Activated CD8-positive, alpha-beta memory T cell treated with anti-CD3 and anti-CD28 coated beads, Interleukin-2, amount 50 U/mL, for 48 hours (primary cell): ENCODE measurements at places on chromosomes 11 and 22.
A peak's percentile ranks its signal among the peaks of the same experiment; 100 is the strongest.

DNA sequence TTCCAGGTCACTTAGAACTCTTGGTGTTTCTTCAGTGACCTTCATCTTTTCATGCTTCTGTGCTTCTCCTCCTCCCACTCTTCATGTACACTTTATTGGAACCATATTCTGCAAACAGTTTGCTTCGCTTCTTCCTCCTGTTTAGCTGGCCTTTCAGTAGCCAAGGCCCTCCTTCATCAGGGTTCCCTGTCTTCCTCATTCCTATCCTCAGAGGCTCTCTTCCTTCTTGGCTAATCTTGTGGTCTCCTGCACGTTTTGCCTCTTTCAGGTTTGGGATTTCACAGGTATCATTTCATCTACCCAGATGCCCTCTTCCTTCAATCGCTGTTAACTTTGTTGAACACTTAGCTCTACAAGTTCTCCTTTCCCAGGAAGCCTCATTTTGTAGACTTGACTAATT is 66.8 kb downstream of the DEPDC5 start:
- no peak for DNase-seq

- DNase-seq, result no peak
Measured at GRCh38 chr11:124724979-124725718, 14.6 kb upstream of the NRGN start.

DNA sequence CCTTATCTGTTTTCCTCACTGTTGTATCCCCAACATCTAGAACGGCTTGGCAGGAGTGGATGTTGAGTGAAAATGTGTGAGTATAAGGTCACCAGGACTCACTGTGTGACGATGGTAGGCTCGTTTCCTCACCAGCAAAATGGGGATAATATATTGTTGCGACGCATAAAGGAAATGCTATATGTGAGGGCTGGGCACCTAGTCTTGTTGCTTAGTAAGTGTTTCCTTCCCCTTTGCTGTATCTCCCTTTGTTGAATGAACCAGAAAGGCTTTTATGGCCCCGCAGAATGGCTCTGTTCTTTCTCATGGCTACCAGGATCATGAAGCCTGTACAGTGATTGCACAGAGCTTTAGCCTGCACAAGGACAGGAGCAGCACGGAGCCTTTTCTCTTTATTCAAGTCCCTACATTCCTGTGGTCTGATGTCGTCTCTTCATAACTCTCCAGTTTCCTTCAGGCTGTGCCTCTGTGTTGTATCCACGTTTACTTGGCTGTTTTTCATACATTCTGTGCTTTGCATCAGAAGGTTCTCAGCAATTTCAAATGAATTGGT is 5.4 kb downstream of the TNRC6B start:
- no peak for DNase-seq

GRCh38 chr22:39308614-39309363 is 10.6 kb downstream of the RPL3 start:
- DNase-seq, result no peak

DNA sequence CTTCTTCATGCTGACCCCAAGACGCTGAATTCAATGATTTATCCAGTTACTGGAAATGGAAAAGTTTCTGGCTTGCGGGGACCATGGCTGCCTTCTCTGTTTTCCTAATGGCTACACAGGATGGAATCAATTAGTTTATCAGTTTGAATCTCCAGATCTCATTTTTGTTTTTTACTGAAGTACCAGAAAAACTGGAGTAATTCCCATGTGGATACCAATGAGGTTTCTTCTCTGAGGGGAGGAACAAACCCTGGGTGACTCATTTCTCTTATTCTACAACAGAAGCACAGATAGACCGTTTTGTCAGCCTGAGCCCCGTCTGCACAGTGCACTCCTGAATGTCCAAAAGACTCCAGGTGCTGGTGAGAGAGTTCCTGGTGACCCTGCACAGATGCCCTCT is 3.4 kb downstream of the ZNF195 start:
- no peak for DNase-seq

DNA sequence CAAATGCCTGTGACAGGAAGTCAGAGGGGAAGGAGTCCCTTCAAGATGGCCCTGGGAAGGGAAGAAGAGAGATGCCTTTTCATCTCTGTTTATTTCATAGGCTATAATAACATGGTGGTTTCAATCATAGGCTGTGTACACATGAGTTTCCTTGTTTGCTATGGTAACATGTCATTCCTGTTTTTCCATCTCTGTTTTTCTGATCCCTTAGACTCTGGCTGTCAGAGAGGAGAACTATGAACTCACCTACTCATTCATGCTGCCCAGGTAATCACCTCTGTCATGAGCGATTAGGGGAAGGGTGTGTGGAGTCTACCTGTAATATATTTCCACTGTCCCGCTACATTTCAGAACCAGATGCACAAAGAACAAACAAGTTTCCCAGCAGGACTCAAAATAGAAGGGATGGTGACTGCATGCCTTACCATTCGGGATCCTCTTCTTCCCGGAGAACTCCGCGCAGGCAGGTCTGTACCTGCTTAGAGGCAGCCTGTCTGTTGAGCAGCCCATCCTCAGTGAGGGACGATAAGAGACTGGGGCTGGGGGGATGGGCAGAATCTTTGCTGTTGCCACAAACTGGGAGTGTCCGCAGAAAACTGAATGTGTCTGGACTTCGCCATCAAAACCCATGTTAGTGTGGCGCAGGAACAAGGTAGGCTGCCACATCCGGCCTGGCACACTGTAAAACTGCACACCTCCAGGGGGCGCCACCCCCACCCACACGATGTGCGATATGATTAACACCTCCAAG is 7.1 kb upstream of the PEX26 start:
- no peak for DNase-seq

DNA sequence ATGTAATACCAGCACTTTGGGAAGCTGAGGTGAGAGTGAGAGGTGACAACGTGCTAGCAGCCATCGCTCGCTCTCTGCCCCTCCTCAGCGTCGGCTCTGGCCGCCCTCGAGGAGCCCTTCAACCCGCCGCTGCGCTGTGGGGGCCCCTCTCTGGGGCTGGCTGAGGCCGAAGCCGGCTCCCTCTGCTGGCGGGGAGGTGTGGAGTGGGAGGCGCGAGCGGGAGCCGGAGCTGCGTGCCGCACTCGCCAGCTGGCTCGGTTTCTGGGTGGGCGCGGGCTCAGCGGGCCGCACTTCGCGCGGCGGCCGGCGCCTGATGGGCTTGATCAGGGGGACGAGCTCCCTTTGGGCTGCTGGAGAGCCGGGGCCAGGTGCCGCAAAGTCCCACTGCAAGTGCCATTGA is 98.9 kb upstream of the UBASH3B start:
- DNase-seq, result peak; percentile 56

GRCh38 chr22:21943571-21944448 is 8.8 kb downstream of the PPM1F start:
- no peak for DNase-seq

DNA sequence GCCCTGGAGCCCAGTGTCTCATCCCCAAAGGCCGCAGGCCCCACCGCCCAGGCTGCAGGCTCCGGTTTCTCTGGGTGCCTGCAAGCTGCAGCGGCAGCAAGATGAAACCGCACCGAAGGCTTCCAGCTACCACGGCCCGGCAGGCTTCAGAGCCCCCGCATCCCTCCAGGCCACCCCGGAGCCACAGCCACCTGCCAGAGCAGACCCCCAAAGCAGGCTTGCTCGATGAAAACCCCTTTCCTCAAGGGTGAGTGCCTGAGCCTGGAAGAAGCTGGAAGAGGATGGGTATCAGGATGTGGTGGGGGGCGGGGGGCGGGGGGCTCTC is 24.5 kb upstream of the GNB1L start:
- DNase-seq, result peak; percentile 37

DNA sequence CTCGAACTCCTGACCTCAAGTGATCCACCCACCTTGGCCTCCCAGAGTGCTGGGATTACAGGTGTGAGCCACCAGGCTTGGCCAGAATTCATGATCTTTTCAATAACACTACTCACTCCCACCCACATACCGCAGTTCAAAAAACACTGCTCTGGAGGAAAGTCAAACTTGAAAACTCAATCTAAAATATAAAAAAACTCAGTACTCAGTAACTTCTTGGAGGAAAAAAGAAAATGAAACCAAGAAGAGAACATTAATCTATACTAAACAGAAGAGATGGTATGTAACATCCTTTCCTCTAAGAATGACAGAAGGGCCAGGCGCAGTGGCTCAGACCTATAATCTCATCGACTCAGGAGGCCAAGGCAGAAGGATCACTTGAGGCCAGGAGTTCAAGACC is 58.3 kb downstream of the MRTFA start:
- DNase-seq, result no peak

DNA sequence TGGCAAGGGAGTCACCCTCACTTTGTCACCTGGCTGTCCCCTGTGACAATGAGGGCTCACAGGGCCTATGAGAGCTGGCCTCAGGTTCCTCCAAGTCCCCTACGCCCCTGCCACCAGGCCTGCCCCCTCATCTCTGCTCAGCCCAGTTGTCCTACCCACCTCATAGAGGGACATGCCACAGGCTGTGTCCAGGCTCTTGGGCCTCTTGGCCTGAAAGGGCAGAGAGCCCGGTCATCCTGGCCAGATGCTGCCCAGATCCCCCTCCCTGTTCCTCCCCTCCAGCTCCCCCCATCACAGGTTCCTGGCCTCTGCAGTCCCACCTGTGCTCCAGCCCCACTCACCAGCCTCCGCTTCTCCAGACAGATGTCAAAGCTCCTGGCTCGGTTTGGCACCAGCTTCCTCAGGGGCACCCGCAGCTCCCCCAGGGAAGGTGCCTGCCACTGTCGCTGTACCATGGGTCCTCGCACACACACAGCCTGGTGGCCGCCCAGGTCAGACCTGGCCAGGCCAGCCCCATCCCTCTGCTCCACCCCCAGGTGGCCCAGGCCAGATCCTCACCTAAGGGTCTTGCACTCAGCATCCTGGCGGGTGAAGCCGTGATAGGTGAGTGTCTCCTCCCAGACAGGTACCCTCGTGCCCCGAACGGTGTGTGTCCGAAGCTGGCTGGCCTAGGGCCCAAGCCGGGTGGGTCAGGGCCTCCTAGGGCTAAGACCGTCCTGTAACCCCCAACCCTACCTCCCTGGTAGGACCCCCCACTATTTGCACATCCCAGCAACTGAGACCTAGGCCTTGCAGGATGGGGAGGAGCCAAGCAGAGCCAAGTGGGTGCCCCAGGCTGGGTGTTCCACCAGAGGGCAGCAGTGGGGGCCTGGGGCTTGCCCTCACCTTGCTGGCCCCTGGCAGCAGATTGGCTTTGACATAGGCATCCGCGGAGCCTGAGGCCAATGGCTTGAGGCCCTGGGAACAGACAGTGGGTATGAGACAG is 8.3 kb downstream of the NDUFV1 start:
- peak; percentile 86 for DNase-seq

- no peak for DNase-seq
Measured at GRCh38 chr11:125990244-125990643, 44.4 kb downstream of the VSIG10L2 start.

GRCh38 chr11:100793525-100793924 is 106.4 kb downstream of the ARHGAP42 start:
- DNase-seq, result no peak
